ENCODE measurements at places on chromosomes 4 and X. TPM values are rescaled to one million over a fixed set of nuclear protein-coding genes. Genes with fewer than 3 reads are reported as not detected.

Gene DSPP
- total RNA-seq: not detected

GRCh38 chrX:144219035-144219434 lies 335.2 kb downstream of the UBE2NL start:
- H3K27me3 ChIP-seq: no peaks in the 10 kb centered on the region
- DNase-seq: no peak
- no peak overlapping the region for H3K4me3 ChIP-seq
- H3K4me1 ChIP-seq: no peaks in the 10 kb centered on the region
- no peaks in the 10 kb centered on the region for H3K36me3 ChIP-seq
- H3K27ac ChIP-seq: no peak overlapping the region

DNA sequence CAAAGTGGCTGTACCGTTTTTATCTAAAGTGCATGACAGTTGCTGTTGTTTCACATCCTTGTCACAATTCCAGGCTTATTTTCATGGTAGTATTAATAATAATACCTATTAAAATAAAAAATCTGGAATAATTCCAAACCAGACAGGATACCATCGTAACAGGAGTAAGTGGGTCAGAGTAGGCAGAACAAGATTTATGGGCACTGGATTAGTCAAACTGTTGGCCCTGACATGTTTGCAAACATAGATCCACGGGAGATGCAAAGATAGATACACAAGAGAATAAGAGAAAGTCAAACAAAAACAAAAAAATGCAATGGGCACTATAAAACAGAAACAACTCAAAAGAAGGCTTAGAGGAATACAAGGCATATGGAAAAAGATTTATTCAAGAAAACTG lies 449.5 kb upstream of the HS3ST1 start:
- DNase-seq: no peak
- H3K36me3 ChIP-seq: no peaks in the 10 kb centered on the region
- no peak overlapping the region for H3K27ac ChIP-seq
- H3K27me3 ChIP-seq: no peaks in the 10 kb centered on the region
- H3K4me1 ChIP-seq: no peaks in the 10 kb centered on the region

DNA sequence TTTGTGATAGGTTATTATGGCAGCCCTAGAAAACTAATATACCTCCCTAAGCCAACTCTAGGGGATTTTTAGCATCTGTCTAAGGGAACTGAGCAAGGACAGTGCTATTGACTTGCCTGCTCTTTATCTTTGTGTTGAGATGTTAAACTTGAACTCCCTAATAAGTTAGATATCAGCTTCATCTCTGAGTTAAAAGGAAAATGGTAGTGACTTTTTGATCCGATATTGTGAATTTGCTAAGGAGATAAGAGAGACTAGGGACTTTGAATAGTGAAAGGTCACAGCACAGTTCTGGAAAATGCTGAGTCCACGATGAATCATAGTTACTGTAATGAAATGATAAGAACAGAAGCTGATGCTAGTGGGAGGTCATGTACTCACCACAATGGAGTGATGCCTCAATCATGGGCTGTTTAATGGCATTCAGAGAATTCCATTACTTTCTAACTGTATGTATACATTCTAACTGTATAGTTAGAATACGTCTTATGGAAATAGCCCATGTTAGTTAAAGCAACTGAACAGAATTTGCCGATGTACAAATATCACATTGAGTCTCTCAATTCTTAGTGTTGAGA lies 147.2 kb downstream of the GLRA3 start:
- no peak overlapping the region for H3K27ac ChIP-seq
- no peaks in the 10 kb centered on the region for H3K27me3 ChIP-seq
- no peaks in the 10 kb centered on the region for H3K36me3 ChIP-seq
- DNase-seq: no peak

Gene MAGED4B
- 79.9 TPM for total RNA-seq

DNA sequence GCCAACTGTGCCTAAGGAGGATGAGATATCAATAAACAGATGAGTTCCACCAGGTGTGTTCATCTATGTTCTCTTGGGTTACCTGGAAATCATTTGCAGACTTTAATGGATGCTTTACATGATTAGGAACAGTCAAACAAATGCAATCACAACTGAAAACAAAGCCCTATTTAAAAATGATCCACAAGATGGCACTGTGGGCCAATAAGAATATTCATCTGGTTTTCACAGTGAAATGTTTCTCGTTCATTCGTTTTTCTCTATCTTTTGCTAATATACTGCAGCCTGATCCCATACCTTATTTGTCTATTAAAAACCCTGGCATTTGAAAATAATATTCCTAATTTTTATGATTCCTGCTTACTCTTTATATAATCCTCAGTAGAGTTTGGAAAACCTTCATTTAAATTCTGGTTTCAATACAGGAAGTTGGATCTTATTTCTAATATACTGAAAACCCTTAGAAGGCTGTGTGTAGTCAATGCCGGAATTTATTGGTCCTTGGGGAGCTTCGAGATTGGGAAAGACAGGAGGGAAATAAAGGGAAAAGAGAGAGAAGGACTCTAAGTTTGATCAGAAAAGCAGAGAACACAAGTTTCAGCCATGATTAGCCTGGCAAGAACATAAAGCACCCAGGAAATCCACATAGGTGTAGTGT lies 63.8 kb upstream of the TAPT1 start:
- H3K27me3 ChIP-seq: no peaks in the 10 kb centered on the region
- H3K4me1 ChIP-seq: peaks cover 23% of the 10 kb centered on the region
- DNase-seq: peak; percentile 86
- no peaks in the 10 kb centered on the region for H3K36me3 ChIP-seq
- peak overlapping the region; percentile 18 for H3K4me3 ChIP-seq

DNA sequence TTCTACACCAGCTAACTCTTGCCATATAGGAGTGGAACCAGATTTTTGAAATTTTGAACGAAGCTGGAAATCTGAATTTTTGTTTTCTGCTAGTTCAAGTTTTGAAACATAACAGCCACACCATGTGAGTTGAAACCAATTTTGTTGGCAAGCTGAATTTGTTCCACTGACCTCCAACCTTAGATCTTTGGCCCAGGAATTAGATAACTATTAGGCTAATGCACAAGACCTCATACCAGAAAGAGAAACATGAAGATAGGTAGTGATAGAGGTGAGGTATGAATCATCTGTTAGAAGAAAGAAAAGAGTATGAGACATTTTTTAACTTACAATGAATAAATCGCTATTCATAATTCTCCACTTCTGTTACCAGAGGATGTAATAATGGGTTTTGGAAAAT lies 76.8 kb upstream of the ACSL1 start:
- H3K4me3 ChIP-seq: no peak overlapping the region
- H3K36me3 ChIP-seq: no peaks in the 10 kb centered on the region
- no peak for DNase-seq
- no peaks in the 10 kb centered on the region for H3K27me3 ChIP-seq

GRCh38 chr4:41538887-41539498 lies 1.0 kb downstream of the LIMCH1 start:
- H3K4me3 ChIP-seq: no peak overlapping the region
- no peak for DNase-seq
- H3K27ac ChIP-seq: no peak overlapping the region
- no peaks in the 10 kb centered on the region for H3K4me1 ChIP-seq

DNA sequence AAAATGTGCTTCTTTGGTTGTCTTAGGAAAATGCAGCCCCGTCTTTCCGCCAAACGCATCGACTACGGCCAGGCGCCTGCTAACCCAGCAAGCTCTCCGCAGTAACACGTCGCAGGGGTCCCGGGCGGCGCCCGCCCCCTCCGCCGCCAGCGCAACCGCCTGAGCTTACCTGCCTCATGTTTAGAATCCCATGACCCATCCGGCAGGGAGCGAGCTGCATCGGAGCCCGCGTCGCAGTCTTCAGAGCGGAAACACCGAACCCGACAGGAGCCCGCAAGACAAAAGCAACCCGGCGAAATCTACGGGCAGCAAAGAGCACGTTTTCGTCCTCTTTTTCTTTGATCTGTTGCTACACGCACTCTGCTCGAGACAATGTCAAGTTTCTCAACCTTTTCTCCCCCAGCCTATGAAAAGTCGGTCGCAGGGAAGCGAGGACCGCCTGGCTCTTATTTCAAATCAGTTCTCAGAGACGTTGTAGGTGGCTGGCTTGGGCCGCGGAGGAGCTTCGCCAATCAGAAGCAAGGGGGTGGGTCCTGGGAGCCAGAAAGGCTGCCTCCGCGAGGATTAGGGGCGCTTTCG lies at the start of gene MID1:
Gene MID1 (minus strand): TSS at position 465 of the 579 bp plus-strand sequence. CDS start 53,038 bp downstream, outside the sequence.
- peak; percentile 82 for DNase-seq
- no peaks in the 10 kb centered on the region for H3K36me3 ChIP-seq
- peak within 1 kb of the TSS; percentile 55 for H3K4me3 ChIP-seq
- no peak within 1 kb of the TSS for H3K27ac ChIP-seq

- no peak for DNase-seq
- H3K36me3 ChIP-seq: no peaks in the 10 kb centered on the region
- H3K27ac ChIP-seq: no peak overlapping the region
- no peaks in the 10 kb centered on the region for H3K27me3 ChIP-seq
- H3K4me1 ChIP-seq: no peaks in the 10 kb centered on the region
- H3K4me3 ChIP-seq: no peak overlapping the region
Measured at GRCh38 chr4:168220893-168221292, 97.7 kb downstream of the DDX60 start.

GRCh38 chr4:76182463-76182862 lies 31.2 kb downstream of the SCARB2 start:
- no peaks in the 10 kb centered on the region for H3K27me3 ChIP-seq
- H3K27ac ChIP-seq: no peak overlapping the region
- H3K4me3 ChIP-seq: no peak overlapping the region

DNA sequence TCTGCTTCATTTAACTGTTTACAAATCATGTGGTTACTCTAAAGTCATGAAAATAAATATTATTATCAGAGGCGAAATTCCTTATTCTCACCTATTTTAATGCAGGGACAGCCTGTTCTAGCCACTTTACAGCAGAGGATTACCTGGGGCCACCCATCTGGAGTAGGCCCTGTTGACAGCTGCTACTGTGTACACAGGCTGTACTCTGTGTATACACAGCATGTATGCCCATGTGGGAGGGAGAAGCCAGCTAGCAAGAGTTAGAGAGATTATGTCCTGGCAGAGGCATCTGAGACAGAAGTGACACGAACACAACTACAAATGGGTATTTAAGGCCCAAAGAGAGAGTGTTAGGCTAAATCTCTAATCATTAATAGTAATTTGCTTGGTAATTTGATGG lies 62.1 kb downstream of the GPRIN3 start:
- no peaks in the 10 kb centered on the region for H3K4me1 ChIP-seq
- no peaks in the 10 kb centered on the region for H3K36me3 ChIP-seq
- no peak overlapping the region for H3K4me3 ChIP-seq
- DNase-seq: no peak
- no peak overlapping the region for H3K27ac ChIP-seq

Gene TCEANC
- total RNA-seq: 3.1 TPM

DNA sequence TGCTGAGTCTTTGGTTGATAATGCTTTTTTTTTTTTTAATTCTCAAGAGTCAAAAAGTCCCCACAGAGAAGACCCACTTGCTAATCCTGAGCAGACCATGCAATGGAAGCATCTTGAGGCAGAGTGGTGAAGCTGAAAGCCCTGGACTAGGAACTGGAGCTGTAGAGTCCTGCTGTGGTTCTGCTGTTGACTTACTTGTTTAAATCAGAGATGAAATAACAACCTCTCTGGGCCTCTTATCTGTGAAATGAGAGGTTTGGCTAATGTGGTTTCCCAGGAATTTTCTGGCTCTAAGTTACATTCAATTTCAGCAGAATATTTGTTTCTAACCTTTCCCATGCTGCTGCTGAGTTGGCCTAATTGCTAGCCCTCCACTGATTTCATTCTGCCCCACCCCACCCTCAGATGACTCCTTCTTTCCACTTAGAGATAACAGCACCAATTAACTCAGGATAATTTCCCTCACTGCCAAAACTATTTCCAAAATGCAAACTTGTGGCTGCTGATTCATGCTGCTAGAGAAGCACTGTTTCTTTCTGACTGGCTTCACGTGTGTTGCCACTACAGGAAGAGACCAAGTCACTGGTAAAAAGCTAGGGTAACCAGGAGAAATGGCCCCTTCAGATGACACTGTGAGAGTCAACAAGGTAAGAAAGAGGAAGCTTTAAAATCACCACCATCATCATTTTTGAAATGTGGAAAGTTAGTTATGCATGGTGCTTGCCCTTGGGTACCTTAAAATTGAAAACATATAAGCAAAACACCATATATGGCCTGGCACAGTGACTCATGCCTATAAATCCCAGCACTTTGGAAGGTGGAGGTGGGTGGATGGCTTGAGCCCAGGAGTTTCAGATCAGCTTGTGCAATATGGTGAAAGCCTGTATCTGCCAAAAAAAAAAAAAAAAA lies 326.4 kb downstream of the DCHS2 start:
- H3K4me3 ChIP-seq: no peak overlapping the region
- no peak for DNase-seq
- H3K4me1 ChIP-seq: no peaks in the 10 kb centered on the region
- no peaks in the 10 kb centered on the region for H3K27me3 ChIP-seq
- no peak overlapping the region for H3K27ac ChIP-seq

- H3K27ac ChIP-seq: no peak overlapping the region
- H3K27me3 ChIP-seq: peaks cover 8% of the 10 kb centered on the region
- DNase-seq: no peak
- H3K4me3 ChIP-seq: peak overlapping the region; percentile 77
- H3K4me1 ChIP-seq: no peaks in the 10 kb centered on the region
- H3K36me3 ChIP-seq: no peaks in the 10 kb centered on the region
Measured at GRCh38 chr4:53365121-53365485, 758 bp downstream of the SCFD2 start.

Gene FAM236A
- not detected for total RNA-seq

DNA sequence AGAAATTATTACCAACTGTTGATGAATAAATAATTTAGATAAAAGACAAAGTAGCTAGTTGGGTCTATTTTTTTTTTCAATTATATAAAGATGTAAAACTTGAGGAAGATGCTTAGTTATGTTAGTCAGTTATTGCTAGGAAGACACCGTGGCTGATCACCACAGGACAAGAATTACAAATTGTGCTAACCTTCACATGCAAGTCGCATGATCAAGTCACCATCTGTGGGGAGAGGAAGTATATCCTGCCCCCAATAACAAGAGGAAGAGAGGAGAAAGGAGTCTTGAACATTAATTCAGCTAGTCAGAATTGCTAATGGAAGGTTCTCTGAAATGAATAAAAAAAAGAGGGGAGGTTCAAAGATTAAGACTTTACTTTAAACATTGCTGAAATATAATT lies 52.3 kb downstream of the CPEB2 start:
- no peak for DNase-seq
- no peaks in the 10 kb centered on the region for H3K4me1 ChIP-seq
- no peaks in the 10 kb centered on the region for H3K27me3 ChIP-seq
- H3K36me3 ChIP-seq: peaks cover 97% of the 10 kb centered on the region

All from A673 (cell line).